Right lobe of liver (tissue), 6 donors: ENCODE measurements at places on chromosomes 6 and 20.
A peak's percentile ranks its signal among the peaks of the same experiment; 100 is the strongest.

DNA sequence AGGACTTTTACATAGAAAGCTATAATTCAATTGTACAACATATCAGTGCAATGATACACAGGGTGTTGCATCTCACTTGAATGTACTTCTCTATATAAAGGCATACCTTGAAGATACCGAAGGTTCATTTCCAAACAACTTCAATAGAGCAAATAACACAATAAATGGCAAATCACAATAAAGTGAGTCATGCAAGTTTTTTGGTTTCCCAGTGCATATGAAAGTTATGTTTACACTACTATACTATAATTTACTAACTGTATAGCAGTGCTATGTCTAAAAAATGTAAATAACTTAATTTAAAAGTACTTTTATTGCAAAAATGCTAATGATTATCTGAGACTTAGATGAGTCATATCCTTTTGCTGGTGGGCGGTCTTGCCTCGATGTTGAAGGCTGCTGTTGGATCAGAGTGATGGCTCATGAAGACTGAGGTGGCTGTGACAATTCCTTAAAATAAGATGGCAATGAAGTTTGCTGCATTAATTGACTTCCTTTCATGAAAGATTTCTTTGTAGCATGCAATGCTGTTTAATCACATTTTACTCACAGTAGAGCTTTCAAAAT is 188.8 kb downstream of the TASP1 start:
- no peak for DNase-seq

DNA sequence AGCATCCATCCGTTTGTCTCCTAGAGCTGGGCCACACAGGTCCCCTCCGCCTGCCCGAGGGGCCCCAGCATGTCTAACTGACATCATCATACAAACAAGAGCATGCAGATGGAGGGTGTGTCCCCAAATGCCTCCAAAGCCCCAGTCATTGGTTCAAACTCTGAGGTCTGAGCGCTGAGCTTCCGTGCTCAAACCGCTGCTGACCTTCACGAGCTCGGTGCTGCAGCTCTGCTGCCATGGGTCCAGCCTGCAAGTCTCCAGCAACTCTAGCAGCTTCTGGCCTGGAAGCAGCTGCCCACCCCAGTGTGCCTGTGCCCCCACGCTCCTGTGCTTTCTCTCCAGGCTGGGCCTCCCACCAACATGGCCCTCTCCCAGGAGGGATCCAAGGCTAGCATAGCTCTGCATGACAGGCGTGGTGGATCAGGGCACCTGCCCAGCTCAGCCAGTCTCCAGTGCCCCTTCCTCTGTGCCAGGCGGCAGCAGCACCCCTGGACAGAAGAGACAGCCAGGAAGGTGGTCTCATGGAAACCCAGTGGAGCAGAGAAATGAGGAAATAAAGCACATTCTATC is 131.6 kb upstream of the PMEPA1 start:
- no peak for DNase-seq

GRCh38 chr6:148677594-148678476 is 69.0 kb upstream of the UST start:
- no peak for DNase-seq

- no peak for DNase-seq
These were observed 722.4 kb downstream of the GRIK2 start for GRCh38 chr6:102115911-102116310.

- DNase-seq: no peak
These were observed 80.5 kb upstream of the IFNGR1 start for GRCh38 chr6:137299681-137300080.

- no peak for DNase-seq
These were observed 78.9 kb downstream of the FAM50B start for GRCh38 chr6:3928111-3928510.

DNA sequence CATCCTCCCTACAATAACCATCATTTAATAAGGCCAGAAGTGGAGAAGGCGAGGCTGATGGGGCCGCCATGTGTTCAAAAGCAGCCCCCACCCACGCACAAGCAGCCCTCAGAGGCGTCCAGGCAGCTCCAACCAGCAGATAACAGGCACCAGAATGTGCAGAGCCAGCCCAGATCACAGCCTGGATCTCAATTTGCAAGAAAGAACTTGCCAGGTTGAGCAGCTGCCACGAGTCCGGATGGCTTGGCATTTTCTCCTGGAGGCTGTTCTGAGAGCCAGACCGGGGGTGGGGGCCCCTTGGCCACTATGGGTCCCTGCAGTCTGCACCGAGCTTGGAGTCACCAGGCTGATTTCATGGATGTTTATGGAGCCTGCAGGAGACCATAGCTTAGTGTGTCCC is 338.1 kb downstream of the PREX1 start:
- no peak for DNase-seq

- DNase-seq: no peak
These were observed 94.8 kb upstream of the PTPRT start for GRCh38 chr20:43284486-43284885.

DNA sequence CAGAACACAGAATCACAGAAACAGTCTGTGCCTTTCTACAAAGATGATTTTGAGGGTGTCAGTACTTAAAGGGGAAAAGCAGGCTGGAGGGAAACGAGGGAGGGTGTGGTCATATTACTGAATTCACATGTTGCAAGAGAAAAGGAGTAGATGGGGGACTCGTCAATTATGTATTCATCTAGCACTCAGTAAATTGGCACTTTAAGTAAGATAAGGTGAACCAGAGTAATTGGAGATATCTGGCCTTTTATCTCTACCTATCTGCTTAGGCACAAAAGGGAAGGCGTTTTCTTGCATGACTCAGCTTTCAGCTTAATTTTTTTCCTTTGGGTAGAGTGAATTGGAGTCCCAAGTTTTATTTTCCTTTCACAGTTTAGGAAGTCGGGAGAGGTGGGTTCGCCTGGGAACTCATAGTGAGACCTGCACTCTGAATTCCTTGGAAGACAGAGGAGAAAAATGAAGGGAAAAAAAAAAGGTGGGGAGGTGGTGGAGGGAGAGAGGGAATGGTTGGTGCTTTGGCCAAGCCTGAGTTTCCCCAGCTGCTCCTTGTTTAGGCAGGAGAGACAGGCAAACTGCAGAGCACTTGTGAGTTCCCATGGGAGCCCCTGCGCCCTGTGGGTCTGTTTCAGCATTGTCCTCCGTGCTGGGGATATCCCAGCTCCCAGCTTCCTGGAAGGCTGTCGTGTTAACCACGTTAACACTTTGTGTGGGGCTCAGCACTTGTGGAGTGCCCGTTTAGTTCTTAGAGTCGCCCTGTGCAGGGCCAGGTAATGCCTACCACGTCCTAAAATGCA is 19.7 kb upstream of the GTSF1L start:
- DNase-seq: no peak

- peak; percentile 29 for DNase-seq
These were observed 77.8 kb upstream of the BHLHE23 start for GRCh38 chr20:63084563-63084927.

DNA sequence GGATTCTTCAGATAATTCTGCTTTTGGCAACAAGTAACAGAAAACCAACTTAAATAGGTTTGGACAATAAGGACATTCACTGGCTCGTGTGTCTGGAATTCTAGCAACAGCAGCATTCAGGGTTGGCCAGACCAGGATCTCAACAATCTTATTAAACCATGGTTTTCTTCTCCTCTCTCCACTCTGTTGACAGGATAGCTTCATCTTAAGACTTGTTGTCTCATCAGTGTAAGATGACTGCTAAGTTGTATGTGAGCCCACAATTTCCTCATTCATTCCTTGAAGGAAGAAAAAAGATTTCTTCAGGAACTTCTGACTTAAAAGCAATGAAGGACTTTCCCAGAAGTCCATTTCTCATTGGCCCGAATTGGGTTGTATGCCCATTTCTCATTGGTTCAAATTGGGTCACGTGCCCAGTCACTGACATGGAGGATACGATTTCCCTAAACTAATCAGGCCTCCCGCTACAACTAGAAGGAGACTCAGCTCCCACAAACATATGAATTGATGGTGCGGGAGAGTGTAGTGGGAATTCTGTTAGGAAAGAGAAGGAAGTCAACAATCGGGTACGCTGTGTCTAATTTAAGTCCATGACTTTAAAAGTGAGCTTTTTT is 83.7 kb downstream of the SLC22A3 start:
- no peak for DNase-seq

GRCh38 chr6:68546620-68547019 is 88.5 kb upstream of the ADGRB3 start:
- DNase-seq: no peak

- DNase-seq: no peak
These were observed 7.1 kb downstream of the CSNK2A1 start for GRCh38 chr20:536426-537010.

GRCh38 chr6:169386411-169387057 is 132.9 kb upstream of the THBS2 start:
- no peak for DNase-seq

GRCh38 chr6:2848851-2849250 is 7.2 kb upstream of the SERPINB1 start:
- DNase-seq: no peak

DNA sequence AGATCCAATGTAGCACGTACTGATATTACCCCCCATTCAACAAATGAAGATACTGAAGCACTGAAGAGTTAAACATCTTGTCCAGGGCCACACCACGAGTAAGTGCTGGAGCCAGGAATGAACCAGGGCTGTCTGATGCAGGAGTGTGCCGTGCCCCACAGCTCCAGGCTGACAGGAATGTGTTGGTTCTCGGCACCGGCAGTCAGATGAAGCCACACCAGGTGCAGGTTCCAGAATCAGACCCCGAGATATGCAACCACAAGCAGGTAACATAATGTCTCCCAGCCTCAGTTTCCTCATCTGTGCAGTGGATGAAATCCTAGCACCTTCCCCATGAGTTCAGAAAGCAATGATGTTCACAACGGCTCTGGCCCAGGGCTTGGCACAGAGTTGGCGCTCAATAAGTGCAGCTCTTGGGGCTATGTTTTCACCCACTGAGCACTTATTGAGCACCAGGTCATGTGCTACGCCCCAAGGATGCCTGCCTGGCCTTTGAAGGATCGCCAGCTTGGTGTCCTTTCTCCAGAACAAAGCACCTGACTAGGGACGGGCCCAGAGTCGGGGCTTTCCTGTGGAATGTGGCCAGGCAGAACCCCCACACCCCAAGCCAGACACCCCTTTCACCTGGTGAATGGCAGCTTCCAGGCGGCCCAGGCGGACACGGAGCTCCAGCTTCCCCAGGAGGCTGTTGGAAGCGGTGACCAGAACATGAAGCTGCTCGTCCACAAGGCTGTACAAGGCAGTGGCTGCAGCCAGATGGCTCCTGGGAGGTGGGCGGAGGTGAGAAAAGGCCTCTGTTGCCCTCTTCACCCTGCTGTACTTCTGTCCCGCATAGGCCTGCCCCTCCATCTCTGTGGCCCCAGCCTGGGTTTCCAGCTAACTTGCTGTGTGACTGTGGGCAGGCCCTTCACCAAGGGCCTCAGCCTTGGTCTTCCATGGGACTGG is 41.3 kb downstream of the KIAA1755 start:
- no peak for DNase-seq

- DNase-seq: peak; percentile 56
These were observed 804 bp downstream of the C6orf141 start for GRCh38 chr6:49551078-49551865.

- DNase-seq: no peak
These were observed 218.8 kb upstream of the PDE10A start for GRCh38 chr6:165881806-165882205.

DNA sequence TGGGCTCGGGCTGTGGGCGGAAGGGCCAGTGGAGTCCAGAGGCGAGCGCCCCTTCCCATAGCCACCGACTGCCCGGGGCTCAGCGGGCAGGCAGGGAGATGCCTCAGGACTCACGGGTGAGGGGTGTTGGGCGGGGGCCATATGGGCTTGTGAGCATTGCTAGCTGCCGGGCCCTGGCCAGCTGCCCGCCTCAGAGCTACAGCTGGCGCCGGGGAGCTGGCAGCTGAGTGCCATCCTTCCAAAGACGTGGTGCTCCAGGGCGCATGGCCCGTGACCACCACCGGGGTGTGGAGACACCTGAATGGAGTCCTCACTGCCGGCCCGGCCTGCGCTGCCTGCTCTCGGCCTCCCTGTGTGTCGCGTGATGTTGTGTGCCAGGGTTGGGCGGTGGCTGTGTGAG is 10.6 kb upstream of the RBBP8NL start:
- no peak for DNase-seq

DNA sequence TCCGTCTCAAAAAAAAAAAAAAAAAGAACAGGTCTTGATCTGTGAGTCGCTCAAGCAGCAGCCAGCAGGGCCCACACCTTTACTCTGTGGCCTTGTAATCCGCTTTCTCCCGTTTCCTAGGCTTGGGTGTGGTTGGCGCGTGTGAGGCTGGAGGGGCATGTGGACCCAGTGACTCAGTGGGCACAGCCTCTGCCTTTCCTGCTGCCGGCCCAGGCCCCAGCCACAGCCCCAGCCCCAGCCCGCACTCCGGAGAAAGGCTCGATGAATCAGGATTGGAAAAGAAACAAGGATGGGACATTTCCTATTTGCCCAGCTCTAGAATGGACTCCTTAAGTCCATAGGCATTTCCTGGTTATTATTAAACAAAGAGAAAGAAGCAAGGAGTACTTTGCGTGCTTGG is 4.3 kb downstream of the BHLHE23 start:
- DNase-seq: no peak

DNA sequence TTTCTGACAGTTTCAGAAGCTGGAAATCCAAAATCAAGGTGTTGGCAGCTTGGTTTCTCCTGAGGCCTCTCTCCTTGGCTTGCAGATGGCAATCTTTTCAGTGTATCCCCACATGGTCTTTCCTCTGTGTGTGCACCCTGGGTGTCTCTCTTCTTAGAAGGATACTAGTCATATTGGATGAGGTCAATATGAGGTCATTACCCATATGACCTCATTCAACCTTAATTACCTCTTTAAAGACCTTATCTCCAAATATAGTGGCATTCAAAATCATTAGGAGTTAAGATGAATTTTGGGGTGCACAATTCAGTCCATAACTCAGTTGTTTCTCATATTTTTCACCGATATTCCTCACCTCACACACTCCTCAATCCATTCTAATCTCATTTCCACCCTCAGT is 92.4 kb upstream of the TGM3 start:
- DNase-seq: no peak

DNA sequence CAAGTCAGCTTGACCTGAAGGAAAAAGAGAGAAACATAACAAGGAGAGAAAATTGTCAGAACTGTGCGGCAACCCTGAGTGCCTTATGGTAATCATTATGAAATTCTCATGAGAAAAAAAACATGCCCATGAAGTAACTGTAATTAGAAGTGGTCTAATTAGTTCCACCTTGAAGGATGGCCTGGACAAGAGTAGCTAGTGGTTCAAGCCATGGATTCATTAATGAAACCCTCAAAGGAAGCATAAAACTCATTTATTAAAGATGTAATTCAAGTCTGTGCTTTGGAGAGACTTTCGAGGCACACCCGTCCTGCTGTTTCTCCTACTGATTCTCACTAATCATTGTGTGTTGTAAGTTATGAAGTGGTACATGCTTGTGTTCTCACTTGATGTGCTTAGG is 160.2 kb downstream of the PHF3 start:
- no peak for DNase-seq

- DNase-seq: no peak
These were observed 194.4 kb downstream of the BMP7 start for GRCh38 chr20:57071954-57072583.

DNA sequence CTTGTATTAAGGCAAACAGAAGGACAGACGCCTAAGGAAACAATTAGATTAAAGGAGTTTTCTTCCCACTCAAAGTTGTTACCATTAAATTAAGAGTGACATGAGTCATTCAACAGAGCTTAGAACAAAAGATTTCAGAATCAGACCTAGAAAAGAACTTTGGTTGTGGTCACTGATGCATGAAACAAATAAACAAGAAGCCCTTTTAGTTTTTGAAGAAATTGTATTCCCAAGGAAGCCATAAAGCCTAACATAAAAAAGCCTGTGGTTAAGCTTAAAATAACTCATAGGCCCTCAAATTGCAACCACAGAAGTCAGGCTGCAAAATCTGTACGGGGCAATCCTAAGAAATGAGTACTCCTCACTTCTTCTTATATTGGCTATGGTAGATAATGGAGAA is 17.9 kb upstream of the TRIM26 start:
- no peak for DNase-seq
